CD4-positive, alpha-beta T cell treated with Interleukin-6 at 100 ng/mL for 8 hours (primary cell): ENCODE measurements at places on chromosomes 11 and 22.

- no peak for DNase-seq
Measured at GRCh38 chr11:128967578-128967977, 24.9 kb upstream of the TP53AIP1 start.

GRCh38 chr11:67594480-67594879 lies 10.9 kb downstream of the GSTP1 start:
- no peak for DNase-seq

GRCh38 chr11:28107191-28107749 lies 686 bp downstream of the KIF18A start:
- peak; percentile 6 for DNase-seq

DNA sequence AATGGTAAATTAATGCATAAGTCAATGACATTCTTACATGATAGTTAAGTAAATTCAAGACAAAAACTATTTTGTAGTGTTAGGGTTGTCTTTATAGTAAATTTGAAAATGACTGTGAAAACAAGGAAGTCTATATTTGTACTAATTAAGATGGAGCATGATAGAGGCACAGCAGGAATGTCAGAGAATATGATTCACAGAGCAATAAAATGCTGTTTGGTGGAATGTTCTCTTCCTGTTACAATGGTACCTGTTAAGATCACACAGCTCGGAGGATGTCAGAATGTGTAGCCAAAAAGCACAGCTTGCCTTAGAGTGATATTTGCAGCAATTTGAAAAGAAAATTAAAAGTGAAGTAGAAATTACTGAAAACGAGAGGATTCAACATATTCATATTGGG lies 2339.7 kb upstream of the RAG2 start:
- DNase-seq: no peak

DNA sequence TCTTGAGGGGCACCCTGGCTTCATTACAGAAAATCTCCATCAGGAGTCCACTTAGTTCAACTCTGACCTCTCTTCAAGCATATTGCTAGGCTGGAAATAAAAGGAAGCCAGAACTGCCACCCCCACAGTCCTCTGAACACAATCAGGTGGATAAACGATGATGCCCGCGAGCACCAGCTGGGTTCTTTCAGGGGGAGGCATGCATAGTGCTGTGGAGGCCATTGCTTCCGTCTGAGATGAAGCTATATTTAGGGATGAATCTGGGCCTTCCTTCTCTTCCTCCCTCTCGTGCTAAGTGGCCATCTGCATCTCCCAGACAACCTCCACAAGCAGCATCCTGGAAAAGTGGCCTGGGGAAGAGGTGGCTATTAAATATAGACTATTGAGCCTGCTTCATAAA lies 3.9 kb upstream of the MICAL2 start:
- DNase-seq: no peak
